ENCODE measurements at places on chromosomes 3 and 15.

DNA sequence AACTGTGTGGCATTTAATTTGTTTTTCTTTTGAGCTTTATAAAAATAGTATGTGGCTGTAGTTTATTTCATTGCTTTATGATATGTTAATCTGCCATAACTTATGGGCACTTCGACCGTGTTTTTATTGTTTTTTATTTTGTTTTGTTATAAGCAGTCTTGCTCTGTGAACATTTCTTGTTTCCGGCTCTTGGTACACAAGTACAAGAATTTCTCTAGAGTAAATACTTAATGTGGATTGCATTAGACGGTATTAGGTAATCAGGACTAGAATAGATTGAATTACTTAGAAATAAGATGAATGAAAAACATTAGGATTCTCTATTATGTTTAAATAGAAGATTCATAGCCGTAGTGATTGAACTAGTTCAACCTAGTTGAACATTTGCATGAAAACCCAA, 2.1 kb downstream of the ZFAND6 start:
- DNase-seq: no peak

- DNase-seq: no peak
Measured at GRCh38 chr3:116265976-116266584, 179.2 kb downstream of the LSAMP start.

- DNase-seq: no peak
Measured at GRCh38 chr15:77487888-77488287, 67.2 kb downstream of the HMG20A start.

DNA sequence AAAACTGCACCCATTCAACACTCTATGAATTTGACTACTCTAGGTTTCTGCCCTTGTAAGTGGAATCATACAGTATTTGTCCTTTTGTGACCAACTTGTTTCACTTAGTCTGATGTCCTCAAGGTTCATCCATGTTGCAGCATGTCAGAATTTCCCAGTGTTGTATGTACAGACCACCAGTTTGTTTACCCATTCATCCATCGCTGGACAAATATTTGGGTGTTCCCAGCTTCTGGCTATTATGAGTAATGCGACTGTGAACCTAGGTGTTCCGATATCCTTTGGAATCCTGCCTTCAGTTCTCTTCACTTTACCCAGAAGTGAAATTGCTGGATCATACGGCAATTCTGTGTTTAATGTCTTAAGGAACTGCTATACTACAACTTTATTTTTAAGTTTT, 12.6 kb downstream of the RPL32 start:
- DNase-seq: no peak

DNA sequence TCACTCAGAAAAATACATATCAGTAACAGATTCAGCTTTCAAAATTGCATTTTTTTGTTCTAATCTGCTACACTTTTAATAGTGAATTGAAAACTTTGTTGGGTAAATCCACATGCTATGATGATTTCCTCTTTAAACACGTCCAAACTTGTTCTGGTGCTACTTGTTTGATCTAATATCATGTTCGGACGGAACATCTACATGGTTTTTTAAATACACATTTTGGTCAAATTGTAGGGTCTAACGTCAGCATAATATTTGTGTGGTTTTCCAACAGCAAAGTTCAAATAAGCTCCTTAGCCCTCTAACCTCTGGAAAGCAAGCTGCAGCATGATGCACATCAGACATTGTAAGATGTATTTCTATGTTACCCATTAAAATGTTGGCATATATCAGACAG, 98.5 kb upstream of the OSTN start:
- no peak for DNase-seq

- DNase-seq: no peak
Measured at GRCh38 chr3:161422171-161422700, 50.9 kb upstream of the SPTSSB start.

DNA sequence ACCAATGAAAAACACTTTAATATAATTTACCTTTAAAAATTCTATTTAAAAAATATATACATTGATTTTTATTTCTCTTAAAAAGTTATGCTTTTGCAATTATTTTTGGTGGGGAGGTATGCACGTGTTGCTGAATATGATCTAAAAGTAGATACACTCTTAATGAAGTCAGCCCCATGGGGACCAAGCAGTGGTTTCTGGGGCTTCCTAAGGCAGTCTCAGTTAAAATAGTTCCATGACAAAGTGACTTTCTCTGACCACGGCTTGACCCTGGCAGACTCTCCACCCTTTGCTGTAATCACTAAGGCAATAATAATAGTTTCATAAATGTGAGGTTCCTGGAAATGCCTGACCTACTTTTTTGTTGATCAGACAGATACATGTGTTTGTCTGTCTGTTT, 50.4 kb downstream of the CCR4 start:
- DNase-seq: no peak

GRCh38 chr15:57752436-57752835, 45.9 kb downstream of the POLR2M start:
- DNase-seq: no peak

DNA sequence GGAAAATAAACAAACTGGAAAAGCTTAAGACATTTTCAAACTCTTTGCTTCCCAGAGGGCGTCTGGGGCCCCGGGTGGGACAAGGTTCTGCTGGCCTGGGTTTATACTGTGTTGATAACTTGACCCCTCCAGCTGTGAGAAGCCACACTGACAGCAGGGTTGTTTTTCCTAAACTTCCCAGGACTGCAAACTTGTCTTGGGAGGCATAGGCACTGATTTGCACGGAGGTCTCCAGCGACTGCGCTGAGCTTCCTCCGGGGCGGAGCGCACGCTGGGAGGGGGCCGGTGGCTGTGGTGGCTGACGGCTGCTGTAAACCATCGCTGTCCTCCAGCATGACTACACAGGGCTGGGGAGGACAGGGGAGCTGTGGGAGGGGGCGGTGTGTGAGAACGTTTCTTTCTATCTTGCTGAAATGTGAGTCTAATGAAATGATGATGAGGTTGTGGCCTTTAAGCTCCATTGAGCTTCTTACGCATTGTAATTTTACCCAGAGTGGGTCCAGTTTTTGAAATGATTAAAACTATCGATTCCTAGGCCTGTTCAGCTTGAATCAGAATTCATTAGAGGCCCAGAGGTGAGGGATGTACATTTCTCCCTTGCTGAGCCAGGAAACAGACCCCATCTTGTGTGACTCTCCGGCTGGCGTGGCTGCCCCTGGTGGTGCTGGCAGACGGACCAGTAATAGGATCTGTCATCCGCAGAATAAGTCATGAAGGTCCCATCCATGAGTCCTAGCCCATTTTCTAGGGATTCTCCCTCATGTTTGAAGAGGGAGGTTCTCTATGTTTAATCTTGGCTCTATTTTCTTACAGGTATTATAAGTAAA, 40.5 kb upstream of the VPS8 start:
- DNase-seq: no peak

DNA sequence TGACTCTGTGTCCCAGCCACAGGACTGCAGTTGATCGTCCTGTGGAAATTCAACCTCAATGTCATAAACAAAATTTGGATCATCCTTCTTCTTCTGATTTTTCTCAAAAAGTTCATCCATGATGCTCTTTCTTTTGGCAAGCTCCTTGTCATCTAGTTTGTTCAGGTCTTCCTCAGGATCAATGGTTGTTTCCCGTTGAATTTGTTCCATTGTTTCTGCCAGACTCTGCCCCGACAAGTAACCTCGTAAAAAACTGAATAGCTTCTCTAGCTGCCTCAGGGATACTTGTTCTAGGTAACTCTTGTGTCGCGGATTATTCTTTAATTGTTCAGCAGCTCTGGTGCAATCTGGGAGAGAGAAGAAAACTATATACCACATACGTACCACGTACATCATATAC, 4.5 kb downstream of the CEP19 start:
- DNase-seq: no peak

GRCh38 chr3:127688416-127689265, 15.9 kb downstream of the ABTB1 start:
- no peak for DNase-seq

- no peak for DNase-seq
Measured at GRCh38 chr3:88195951-88196434, 46.2 kb downstream of the C3orf38 start.

GRCh38 chr3:26614006-26614685, 8.4 kb upstream of the LRRC3B start:
- DNase-seq: no peak

- no peak for DNase-seq
Measured at GRCh38 chr3:171833789-171834460, 9.2 kb upstream of the TMEM212 start.

- no peak for DNase-seq
Measured at GRCh38 chr3:143103652-143104051, 15.9 kb upstream of the CHST2 start.

GRCh38 chr15:49898575-49899283, 220.3 kb downstream of the ATP8B4 start:
- no peak for DNase-seq

GRCh38 chr3:189084620-189085019, 87.2 kb upstream of the TPRG1 start:
- no peak for DNase-seq
